ENCODE measurements at places on chromosomes 4 and X.

DNA sequence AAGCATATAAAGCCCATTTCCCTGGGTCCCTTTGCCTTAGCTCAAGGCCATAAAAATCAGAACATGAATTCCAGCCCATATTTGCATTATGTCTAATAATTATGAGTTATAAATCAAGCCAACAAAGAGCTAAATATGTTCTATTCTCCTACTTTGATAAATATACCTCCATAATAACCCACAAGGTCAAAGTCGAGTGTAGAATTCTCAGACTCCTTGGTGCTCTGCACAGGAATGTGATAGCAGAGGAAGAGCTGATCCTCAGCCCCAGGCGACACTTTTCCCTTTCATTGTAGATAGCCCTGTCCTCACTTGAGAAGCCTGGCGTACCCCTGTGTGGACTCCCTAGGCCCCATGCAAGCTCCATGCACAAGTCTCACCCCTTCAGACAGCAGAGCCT is 85.6 kb downstream of the CASP3 start:
- no peak for DNase-seq

DNA sequence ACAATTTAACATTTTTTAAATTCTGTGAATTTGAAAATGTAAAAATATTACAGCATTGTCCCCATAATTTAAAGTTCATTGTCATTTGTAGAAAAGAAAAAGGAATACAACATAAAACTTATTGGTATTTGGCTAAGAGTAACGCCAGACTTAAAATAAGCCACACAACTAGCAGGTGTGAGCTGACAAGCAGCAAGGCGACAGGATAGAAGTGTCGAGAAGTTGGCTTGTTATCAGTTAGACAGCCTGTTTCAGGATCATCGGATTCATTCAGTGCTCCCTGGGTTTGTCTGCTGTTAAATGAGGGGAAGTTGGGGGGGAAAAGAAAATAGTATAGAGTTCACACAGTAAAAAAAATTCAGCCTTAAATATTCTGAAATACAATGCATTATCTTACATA is 393.6 kb downstream of the IL15 start:
- no peak for DNase-seq

DNA sequence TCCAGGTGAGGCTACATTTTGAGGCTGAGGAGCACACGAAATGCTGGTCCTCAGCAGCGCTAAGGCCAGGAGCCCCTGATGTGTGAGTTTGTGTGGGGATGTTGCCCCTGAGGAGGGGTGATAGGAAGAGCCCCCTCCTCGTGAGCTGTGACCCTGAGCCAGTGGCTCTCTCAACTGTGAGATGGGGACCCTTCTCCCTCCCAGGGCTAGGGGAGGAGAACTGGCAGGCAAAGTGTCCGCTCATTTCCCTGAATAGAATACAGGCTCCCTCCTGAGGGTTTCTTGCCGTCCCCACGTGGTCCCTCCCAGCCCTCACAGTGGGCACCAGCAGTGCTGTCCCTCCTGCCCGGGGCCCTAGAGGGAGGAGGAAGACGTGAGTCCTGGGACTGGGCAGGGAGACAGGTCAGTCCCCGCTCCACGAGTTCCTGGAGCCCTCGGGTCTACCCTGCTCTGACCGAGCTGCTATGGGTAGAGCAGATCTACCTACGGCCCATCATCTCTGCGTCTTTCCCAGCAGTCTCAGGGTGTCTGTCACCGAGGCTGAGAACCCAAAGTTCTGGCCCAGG is 21.0 kb upstream of the TBC1D14 start:
- DNase-seq, result no peak

GRCh38 chr4:182449930-182450439 is 206.8 kb downstream of the TENM3 start:
- no peak for DNase-seq

- DNase-seq, result no peak
Observed at GRCh38 chrX:11759172-11759460, 1.1 kb downstream of the MSL3 start.

- DNase-seq, result no peak
Observed at GRCh38 chr4:77025643-77026321, 50.0 kb downstream of the CCNI start.

- peak; percentile 76 for DNase-seq
Observed at GRCh38 chr4:104494822-104495559, at the start of gene CXXC4. Gene CXXC4, minus strand, starts transcription at chr4:104494894. Its CDS starts 3,092 bp downstream, at chr4:104491802.

DNA sequence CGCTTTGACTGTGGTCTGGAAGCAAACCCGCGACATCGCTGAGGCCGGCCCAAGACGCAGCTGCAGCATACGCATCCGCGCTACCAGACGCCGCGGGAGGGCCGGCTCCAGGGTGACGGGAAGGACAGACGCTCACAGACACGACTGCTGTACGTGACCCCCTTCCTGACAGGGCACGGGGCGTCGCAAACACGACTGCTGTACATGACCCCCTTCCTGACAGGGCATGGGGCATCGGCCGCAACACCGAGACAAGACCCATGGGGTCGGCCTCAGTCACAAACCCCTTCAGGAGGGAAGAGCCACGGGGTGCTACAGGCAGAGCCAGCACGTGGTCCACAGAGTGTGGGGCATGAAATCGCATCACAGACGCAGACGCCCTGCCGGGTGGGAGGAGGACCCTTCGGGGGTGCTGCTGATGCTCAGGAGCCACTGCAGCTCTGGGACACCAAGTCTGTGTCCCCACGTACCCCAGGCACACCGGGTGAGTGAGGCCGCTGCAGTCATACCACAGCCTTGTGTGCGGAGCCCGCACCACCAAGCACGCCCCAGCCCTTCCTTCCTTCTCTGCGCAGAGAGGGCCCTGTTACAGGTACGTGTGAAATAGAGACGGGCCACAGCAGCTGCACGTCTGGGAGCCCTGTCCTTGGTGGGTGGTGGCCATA is 38.7 kb upstream of the CPLX1 start:
- DNase-seq, result no peak

DNA sequence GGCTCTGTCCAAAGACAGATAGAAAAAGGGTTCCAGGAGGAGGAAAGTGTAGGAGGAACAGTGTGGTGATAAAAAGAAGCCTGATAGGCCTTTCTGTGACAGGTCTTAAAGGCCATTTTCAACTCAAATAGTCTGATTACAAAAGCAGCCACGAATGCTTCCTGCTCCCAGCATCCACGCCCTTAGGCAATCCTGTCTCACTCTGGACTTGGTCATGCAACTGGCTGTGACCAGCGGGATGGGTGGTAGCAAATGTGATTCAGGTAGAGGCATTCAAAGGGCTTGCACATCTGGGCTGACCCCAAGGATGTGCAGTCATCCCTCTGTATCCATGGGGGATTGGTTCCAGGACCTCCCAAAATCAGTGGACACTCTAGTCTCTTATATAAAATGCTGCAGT is 14.4 kb upstream of the SEPSECS start:
- DNase-seq, result no peak

DNA sequence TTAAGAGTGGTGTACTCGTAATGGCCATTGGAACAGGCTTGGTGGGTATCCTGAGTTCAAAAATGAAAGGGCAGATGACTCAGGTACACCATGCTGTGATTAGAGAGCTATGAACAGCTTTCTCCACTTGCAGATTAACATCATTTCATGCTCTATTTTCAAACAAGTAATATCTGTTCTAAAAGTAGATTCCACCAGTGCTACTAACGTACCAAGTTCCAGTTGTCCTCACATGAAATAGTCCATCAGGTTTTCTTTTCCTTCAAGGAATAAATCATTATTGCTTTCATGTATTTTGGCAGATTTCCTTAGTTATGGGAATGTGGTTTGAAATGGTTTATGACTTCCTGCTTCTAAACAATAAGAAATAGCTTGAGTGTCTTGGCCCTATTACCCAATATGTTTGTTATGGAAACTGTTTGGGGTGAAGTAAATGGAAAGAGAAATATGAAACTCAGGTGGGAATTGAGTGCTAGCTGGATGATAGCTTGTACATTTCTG is 49.9 kb downstream of the PCDH7 start:
- DNase-seq, result no peak

DNA sequence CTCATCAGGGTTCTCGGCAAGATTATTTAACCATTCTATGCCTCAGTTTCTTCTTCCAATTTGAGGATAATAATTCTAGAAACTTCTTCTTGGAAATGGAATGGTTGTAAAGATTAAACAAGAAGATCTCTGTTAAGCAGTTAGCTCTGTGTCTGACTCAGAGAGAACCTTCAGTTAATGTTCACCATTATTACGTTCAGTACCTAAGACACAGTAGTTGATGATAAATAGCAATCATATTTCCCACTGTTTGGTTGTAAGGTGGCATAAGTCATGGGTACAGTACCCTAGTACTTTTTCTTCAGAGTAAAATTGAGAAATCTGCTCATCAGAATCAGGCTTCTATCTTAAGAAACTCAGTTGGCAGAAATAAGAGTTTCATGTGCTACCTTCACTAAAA is 366.5 kb upstream of the BOD1L1 start:
- DNase-seq, result no peak

DNA sequence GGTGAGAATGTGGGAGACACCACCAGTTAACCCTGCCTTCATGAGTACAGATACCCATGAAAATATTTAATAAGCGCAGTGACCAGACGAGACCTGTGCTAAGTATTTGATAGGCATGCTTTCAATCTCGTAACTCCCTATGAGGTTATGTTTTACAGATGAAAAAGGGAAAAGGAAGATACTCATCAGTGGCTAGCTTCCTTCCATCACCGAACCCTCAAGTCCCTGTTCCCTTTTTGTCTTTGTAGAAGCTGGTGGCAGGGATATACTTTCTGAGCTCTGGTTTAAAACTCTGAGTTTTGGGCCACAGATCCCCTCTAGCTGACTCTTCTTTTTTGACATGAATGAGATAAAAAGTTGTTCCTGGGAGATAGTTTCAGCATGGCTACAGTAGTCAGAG is 26.3 kb downstream of the AFF1 start:
- no peak for DNase-seq

GRCh38 chr4:10670321-10670720 is 14.2 kb downstream of the CLNK start:
- no peak for DNase-seq

DNA sequence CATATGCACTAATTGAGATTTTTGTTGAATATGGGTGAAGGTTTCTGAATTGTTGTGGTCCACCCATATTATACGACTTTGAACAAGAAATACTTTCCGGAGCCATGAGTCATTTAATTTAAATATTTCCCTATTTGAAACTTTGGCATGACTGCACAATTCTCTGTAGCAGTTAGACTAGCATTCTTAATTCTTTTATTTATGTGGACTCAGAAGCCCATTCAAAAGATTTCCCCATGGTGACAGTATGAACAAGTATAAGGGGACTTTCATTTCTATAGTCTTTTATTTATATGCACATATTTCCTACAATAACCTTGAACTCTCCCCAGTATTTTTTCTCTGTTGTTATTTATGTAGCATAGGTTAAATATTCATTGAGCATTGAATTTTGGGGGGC is 72.6 kb downstream of the DTHD1 start:
- no peak for DNase-seq

- DNase-seq, result peak; percentile 61
Observed at GRCh38 chr4:89420507-89420906, 112.9 kb upstream of the GPRIN3 start.

DNA sequence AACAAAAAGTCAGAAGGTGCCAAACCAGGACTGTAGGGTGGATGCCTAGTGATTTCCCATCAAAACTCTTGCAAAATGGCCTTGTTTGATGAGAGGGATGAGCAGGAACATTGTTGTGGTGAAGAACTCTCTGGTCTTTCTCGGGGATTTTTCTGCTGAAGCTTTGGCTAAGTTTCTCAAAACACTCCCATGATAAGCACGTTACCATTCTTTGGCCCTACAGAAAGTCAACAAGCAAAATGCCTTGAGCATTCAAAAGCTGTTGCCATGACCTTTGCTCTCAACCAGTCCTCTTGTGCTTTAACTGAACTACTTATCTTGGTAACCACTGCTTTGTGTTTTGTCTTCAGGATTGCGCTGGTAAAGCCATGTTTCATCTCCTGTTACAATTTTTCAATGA is 3.0 kb upstream of the SEC31A start:
- no peak for DNase-seq

- DNase-seq, result no peak
Observed at GRCh38 chr4:151993521-151993920, 232.7 kb upstream of the GATB start.

- peak; percentile 14 for DNase-seq
Observed at GRCh38 chr4:129369361-129370010, 273.5 kb downstream of the C4orf33 start.

DNA sequence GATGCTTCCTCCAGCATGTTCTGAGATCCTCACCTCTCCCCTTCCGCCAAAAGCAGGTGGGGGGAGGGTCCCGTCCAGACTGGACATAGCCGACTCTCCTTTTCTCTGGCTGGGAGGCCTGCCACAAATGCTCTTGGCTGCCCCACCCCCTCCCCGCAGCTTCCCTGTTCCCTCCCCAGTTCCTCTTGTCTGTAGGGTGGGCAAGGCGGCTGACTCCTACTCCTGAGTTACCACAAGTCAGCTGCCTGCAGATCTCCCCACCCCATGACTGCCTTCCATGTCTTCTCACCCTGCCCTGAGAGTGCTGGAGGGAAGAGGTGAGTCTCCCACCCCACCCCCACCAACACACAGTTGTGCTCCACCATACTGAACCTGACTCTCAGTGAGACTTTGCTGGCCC is 2.9 kb downstream of the ATP6AP1 start:
- no peak for DNase-seq

DNA sequence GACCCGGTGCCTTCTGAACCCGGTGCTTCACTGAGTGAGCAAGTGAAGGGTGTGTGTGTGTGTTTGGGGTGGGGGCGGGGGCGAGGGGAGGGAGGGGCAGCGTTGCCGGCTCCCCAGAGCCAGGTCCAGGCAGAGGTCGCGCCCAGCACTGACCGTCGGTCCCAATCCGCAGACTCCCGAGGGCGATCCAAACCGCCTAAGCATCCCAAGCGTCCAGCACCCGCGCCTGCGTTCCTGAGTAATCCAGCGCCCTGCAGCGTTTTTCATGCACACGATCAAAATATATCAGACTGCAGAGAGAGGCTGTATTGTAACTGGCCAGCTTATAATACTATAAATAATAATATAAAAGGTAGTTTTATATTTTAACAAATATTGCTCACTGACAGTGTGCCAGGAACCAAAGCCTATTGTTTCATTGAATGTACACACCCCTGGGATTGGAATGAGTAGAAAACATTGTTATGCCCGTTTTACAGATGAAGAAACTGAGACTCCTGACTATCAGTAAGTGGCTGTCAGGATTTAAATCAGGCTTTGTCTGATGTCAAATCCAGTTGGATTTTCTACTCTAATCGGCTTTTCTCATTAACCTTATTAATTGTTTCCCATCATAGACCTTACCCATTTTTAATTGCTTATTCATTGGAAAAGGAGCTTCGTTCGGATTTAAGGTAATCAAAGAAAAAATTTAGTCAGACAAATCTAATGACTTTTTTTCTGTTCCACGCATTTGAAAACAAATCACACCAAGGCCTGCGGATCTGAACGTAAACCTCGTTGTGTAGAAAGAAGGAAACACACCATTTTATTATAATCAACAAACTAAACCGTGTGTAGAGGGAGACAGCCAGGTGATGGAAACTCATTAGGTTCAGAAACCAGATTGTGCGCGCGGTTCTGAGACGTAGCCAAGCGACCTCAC is 4.0 kb upstream of the NKX3-2 start:
- peak; percentile 46 for DNase-seq

GRCh38 chr4:111174331-111174730 is 551.5 kb upstream of the PITX2 start:
- no peak for DNase-seq
